ENCODE measurements at places on chromosomes 7 and 10.

GRCh38 chr7:27150568-27151340 is 1.6 kb downstream of the HOXA3 start:
- peak; percentile 83 for DNase-seq

DNA sequence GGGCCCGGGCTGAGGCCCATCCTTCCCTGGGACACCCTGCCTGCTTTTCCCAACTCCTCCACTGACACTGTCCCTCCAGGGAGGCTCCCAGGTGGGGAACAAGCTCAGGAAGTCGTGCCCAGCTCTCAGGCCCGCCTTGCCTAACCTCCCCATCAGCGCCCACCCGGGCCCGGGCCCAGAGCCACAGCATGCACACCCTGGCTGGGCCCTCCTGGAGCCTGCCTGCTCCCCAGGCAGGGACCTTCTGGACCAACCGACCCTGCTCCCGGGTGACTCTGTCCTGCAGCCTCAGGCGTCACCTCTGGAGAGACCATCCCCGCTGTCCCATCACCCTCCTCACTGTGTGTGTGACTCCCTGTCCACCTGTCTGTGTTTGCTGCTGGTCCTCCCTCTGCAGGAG is 1.8 kb upstream of the TMEM184A start:
- DNase-seq: peak; percentile 7

DNA sequence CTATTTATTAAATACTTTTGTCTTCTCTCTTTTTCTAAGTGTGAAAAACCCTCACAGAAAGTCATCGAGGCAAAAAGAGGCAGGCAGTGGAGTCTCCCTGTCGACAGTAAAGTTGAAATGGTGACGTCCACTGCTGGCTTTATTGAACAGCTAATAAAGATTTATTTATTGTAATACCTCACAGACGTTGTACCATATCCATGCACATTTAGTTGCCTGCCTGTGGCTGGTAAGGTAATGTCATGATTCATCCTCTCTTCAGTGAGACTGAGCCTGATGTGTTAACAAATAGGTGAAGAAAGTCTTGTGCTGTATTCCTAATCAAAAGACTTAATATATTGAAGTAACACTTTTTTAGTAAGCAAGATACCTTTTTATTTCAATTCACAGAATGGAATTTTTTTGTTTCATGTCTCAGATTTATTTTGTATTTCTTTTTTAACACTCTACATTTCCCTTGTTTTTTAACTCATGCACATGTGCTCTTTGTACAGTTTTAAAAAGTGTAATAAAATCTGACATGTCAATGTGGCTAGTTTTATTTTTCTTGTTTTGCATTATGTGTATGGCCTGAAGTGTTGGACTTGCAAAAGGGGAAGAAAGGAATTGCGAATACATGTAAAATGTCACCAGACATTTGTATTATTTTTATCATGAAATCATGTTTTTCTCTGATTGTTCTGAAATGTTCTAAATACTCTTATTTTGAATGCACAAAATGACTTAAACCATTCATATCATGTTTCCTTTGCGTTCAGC is 43.4 kb downstream of the TARP start:
- no peak for DNase-seq

- DNase-seq: no peak
These were observed 123.3 kb downstream of the PAXIP1 start for GRCh38 chr7:154879629-154880028.

DNA sequence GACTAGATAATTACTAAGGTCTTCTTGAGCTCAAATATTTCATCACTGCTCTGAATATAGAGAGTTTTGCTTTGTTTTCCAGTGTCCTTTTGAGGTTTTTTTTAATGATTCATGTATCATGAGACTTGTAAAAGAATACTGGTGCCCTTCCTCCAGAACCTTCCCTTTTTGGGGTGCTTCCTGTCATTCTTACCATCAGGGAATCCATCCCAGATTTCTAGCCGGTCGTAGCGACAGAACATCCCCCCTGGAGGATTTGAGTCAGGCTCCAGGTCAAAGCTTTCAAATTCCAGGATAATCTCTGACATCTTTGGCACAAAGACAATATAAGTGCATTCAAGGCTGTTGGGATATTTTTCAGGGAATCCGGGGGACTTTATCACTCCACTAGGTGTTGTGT is 71.0 kb downstream of the NRP1 start:
- no peak for DNase-seq

DNA sequence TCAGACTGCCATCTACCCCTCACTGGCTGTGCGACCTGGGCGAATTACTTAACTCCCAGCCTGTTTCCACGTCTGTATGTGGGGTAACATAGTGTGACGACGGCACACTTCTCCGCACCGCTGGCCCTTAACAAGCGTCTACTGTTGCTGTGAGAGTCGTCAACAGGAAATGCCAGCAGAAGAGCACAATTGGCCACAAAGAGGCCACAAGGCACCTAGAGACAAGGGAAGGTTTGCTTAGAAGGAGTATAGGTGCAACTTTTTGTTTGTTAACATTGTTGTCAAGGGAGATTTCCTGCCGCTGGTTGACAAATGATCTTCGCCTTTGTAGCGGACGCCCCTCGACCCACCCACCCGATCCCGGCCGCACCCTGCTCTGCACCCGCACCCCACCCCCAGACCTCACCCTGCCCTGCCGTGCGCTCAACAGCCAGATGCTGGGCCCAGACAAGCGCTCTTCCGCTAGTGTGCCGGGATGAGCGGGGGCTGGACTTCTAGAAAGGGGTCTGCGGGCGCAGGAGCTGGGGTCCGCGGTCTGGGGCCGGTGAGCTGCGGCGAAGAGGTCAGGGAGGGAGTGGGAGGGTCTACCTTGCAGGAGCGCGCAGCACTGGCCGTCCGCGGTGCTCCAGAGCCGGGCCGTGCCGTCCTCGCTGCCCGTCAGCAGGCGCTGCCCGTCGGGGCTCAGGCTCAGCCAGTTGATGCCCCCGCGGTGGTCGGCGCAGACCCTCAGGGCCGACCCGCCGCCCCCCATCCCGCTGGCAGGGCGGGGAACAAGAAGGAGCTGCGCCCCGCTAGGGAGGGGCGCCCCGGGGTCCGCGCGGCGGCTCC is 785 bp downstream of the WDR86 start:
- DNase-seq: no peak

- peak; percentile 85 for DNase-seq
These were observed 127.4 kb downstream of the UBE2H start for GRCh38 chr7:129825209-129825970.

GRCh38 chr7:23533238-23533604 is 1.4 kb upstream of the TRA2A start:
- no peak for DNase-seq

DNA sequence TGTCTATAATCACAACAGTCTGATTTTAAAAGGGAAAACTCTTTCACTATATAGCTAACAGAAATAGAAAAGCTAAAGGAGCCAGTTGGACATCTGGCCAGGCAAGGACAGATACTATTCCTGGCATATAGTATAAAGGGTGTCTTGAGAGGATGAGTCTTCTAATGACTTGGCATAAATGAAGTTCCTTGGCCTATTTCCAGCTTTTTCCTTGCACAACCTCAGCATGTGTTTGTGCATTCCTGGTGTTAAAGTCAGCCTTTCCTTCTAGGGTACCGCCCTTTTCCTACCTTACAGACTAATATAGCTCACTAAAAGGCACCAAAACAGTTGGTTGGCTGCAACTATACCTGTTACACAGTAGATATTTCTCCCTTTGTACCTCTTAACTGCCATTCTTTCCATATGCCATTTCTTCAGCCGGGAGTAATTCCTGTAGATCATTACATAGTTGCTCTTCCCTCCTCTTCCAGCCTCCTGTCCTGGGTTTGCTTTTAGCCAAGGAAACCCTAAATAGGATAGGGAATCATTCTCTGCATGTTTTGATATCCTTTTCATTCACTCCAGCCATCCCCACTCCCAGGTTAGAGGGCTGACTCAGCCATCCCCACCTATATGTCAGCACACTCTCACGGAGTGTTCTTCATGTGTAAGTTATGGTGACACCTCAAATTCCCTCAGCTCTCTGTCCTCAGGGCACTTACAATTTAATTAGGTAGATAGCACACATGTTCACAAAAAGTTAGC is 102.1 kb upstream of the MDFIC start:
- no peak for DNase-seq

DNA sequence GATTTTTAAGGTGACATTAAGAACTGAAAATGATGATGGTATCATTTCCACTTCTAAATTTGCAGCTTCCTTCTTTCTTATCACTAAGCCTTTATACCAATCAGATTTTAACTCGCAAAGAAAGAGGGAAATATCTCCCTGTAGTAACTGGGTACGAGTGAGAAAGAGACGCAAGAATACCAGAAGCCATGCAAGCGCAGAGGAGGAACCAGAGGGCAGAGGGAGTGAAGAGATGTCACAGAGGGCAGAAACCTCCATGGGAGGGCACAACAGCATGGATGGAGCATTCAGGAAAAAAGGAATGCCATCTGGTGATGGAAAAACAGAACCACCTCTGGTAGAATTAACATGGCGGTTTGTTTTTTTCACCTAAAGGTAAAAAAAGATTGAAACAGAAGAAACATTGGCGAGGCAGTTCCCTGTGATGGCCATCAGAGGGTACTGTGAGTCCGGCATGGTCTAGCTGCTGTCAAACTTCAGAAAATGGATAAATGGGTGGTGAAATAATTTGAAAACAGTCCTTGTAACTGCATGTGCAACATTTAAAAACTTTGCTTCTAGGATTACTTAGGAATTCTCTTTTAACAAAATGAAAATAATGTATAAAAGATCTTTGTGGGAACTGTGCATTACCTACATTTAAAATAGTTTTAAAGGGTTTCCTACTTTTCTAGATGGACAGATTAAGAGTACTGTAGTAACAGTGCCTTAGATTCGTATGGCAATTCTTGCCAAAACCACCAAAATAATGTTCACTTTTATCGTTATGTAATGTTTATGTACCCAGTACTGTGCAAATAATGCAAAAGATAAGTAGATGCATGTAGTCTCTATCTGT is 91.8 kb downstream of the ARHGAP12 start:
- DNase-seq: no peak

GRCh38 chr7:123770378-123770777 is 21.6 kb upstream of the WASL start:
- peak; percentile 38 for DNase-seq

GRCh38 chr7:142511801-142512200 is 237.5 kb upstream of the PRSS1 start:
- DNase-seq: no peak

DNA sequence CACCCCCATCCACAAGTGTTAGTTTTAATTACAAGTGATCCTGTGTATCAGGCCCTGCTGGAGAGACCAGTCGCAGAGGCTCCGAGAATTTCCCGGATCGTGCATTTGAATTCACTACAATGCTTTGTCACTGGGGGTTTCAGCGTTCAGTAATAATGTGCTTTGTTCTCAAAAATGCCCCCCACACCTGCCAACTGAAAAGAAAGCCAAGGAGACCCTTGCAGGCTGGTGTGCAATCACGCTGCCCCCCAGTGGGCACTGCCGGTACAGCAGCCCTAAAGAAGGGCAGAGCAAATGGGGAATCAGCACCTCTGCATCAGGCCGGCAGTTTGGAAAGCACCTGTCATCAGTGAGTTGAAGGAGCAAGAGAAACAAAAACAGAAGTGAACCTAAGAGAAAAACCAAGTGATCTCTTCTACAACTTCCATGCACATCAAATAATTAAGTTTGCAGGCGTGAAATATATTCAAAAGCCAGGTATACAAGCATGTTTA is 177.6 kb downstream of the PARD3 start:
- DNase-seq: peak; percentile 81

- no peak for DNase-seq
These were observed 92.6 kb downstream of the JAZF1 start for GRCh38 chr7:28088032-28088431.

DNA sequence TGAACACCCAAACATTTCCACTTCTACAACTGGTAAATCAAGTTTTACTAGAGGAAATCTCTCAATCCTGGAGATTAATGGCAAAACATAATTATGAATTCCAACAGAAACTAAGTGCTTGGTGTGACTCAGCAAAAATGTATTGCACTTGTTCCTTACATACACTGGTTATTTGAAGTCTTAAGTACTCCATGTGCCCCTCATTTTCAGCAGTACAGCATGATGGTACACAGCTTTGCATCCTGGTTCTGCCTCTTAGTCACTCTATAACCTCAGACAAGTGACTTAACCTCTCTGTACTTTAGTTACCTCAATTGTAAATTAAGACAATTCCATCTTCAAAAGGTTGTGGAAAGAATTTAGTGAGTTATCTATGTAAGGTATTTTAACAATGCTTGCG is 12.9 kb downstream of the SLC16A12 start:
- DNase-seq: no peak

DNA sequence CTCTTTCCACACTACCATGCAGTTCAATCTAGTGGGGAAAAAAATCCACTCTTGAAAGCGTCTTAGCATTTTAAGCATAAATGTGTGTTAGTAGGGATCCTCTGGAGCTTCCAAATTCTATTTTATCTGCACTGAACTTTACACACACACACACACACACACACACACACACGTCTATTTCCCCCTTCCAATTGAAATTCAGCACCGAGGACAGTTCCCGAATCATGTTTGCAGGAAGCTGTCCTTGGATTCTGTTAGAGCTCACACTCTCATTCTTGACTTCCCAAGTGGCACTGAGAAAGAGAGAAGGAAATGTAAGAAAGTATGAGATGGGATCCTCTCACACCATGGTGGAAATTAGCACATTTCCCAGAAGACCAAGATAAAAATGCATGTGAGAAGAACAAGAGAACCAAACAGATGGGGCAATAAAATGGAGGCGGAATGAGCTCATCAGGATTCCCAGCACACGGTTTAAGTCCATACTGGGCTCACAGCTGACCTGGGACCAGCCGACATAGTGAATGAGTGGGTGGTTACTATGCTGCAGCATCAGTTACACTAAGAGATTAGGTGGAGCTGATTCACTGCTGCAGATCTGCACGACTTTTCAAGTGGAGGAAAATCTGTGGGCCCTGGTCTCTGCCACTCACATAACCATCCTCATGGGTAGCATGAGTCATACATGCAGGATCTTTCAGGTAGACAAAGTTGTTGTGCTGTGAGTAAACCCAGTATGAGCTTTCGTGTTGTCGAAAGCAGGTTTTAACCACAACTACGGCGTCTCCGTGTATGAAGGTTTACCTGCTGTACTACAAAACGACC is 3.3 kb upstream of the NPTX2 start:
- no peak for DNase-seq

DNA sequence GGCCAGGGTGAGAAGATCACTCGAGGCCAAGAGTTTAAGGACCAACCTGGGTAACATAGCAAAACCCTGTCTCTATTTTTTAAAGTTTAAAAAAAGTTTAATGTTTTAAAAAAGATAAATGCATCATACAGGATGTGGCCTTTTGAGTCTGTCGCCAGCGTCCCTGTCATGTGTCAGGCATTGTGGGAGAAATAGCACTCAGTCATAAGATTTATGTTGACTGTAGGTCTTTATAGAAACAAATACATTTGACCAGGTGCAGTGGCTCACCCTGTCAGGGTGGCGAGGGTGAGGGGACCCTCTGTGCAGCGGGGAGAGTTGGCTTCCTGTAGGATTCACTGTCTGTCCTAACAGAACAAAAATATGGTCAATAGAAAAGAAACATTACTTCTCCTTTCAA is 63.5 kb upstream of the SH2B2 start:
- no peak for DNase-seq

GRCh38 chr7:121355574-121355973 is 26.8 kb downstream of the WNT16 start:
- no peak for DNase-seq

All from GM06990 (cell line).